NCI-H510A (cell line): ENCODE measurements at places on chromosomes 13 and 19.
A peak's percentile ranks its signal among the peaks of the same experiment; 100 is the strongest.

GRCh38 chr19:34490141-34490766, 8.7 kb downstream of the WTIP start:
- DNase-seq: no peak

- no peak for DNase-seq
Measured at GRCh38 chr19:23909222-23909621, 5.5 kb upstream of the ZNF726 start.

DNA sequence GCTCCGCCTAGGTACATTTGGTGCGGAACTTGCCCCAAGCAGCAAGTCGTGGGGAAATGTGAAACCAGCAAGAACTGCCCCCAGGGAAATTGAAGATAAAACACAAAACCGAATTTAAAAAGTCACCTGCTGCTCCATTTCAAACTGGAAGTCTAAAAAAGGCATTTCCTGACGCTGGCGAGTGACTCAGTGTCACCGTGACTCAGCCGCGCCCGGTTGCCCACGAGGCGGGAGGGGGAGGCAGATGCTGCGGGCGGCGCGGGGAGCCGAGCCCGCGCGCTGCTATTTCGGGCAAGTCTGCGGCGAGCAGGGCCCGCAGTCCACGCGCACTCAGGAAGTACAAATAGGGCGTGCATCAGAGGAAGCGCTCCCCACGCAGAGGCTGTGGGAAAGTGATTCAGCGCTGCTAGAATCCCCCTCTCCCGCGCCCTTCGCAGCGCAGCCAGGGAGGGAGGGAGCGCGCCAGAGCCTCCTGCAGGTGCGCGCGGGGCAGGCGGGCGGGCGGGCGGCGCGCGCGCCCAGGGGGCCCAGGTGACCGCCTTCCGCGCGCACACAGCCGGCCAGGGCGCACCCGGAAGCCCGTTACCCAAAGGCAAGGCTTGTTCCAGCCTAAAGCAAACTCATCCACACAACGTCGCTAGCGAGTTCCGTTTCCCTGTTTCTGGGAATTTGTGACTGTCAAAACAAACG, 168.8 kb downstream of the COL4A1 start:
- DNase-seq: peak; percentile 61

GRCh38 chr19:46787040-46787330, 1.4 kb downstream of the SLC1A5 start:
- no peak for DNase-seq

DNA sequence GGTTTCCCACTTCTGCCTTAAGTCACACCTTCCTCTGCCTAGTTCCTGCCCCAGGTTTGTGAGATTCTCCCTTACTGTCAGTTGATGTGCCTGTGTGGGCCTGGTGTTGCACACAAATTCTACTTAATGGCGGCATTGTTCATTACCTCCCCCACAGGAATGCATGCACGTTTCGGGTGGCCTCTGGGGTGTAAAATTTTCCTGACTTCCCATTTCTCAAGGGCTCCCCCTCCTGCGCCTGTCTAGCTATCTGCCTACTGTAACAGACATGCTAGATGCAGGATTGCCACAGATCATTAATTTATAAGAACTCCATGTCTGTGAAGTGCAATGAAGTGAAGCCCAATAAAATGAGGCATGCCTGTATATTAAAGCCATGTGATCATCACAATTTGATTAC, 1466.3 kb downstream of the PCDH9 start:
- DNase-seq: no peak

DNA sequence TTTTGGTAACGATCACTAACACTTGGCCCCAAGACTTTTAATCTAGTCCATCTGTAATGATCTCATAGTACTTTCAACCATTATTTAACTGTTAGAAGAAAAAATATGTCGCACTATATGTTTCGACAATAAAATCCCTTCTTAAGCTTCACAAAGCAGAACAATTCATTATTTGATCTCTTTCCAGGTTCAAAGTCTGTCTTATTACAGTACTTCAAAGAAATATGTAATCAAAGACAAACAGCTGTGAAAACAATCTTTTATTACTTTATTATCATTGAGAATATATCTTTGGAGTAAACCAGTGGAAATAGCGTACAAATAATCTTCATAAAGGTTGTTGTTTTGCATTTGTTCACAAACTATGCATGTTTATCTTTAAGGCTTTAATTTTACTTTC, 93.5 kb downstream of the DACH1 start:
- no peak for DNase-seq

- DNase-seq: no peak
Measured at GRCh38 chr13:96652506-96652905, 341.8 kb downstream of the OXGR1 start.

DNA sequence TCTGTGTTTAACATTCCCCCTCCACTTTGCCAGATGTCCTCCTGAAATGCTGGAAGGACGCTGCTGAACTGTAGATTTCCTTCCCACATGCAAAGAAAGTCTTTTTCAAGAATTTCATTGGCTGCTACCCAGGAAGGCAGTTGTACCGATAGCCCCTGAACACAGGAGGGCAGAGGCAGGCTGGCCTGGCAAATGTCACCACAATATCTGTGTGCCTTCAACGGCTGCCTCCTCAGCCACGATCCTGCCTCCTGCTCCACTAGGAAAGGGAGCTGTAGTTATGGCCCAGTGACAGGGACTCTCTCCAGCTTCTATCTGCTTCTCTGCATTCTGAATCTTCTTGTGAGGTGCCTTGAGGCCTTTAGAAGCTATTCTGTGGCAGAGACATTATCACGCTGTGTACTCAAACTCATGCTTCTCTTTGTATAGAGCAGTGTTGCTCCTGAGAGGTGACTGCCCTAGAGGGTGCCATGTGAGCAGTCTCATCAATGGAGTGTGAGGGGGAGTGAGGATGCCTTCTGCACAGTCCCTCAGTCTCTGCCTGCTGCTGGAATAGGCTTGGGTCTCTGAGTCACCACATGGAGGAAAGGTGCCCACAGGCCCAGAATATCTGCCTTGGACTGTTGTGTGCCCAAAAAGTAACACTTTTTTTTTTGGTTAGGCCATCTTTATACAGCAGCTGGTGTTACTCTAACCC, 279.8 kb downstream of the DNAJC15 start:
- DNase-seq: no peak
